ENCODE measurements at places on chromosomes 4 and X.

DNA sequence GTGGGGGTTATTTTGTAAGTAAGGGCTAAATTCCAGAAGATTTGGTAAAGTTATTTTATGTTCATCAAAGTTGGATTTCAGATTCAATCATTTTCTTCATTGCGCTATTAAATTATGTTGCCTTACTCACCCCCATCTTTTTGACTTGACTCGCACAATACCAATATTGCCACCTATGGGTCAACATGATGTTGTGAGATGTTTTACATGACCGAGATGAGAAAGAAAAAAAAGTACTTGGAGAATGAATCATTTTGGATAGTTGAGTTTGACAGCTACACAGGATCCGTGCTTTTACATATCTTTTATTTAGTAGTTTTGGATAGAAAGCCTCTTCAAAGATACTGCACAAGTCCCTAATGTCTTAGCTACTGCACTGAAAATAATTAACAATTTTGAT lies 224.2 kb upstream of the EMCN start:
- DNase-seq: peak; percentile 54

- DNase-seq: no peak
Measured at GRCh38 chrX:119251386-119251785, 15.3 kb downstream of the PGRMC1 start.

DNA sequence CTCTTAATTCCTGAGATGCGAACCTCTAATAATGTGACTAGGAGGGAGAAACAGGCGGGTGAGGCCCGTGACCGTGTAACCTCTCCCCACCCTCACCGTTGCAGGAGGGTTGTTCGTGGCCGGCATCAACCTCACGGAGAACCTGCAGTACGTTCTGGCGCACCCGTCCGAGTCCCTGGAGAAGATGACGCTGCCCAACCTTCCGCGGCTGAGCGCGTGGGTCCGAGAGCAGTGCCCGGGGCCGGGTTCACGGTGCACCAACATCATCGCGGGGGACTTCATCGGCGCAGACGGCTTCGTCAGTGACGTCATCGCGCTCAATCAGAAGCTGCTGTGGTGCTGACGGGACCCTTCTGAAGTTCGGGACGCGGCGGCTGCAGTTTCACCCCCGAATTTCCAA lies 17.8 kb downstream of the PLCXD1 start:
- DNase-seq: no peak

- DNase-seq: peak; percentile 80
Measured at GRCh38 chrX:17567187-17567586, 170.1 kb upstream of the SCML1 start.

DNA sequence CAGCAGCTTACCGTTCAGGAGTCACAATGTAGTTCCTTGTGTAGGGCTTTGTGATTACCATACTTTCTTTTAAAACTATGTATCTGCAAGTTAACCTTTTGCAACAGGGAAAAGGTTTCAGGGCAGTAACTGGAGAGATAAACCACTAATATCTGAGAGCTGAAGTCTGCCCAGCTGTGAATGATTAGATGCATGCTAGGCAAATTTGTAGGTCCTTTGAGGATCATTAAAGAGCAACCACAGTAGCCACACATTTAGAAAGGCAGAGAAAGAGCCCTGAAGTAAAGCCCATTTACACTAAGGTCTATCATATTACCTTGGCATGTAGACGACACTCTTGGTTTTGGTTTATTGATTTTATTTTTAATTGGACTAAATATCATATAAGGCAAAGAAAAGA lies 60.0 kb downstream of the ATP8A1 start:
- DNase-seq: no peak

DNA sequence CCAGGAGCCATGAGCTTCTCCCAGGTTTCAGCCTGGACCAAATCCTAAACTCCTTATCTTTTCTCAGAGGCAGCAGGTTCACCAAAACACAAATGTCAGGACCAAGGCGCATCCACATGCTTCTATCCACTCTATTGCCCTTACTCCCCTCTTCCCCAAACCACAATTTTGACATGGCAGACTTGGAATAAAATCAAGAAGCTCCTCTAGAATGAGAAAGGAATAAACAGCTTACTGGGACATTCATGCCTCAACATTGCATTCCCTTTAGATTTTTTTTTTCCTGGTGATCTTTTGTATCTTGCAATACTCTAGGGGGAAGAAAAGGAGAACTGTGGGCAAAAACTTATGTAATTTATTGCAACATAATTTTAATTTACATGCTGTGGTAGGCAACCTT lies 119.1 kb downstream of the TSPAN5 start:
- no peak for DNase-seq

GRCh38 chrX:40090961-40091360 lies 6.8 kb downstream of the BCOR start:
- DNase-seq: no peak

DNA sequence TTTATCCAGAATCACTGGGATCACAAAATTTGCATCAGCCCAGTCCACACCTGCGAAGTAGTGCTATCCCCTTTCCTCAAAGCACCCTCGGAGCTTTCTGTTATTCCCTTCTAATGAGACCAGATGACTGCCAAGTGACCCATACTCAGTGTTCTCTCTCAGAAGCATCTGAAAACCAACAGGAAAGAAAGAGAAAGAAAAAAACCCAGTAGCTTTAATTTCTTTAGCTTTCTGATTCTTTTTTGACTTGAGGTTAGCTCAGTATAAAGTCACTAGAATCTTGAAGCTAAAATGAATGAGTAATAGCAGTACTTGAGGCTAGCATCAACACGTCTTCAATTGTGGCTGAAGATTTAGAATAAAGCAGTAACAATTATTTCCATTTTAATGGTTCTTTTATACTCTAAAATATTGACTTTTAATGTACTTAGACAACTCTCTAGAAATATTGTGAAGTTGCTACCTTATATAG lies 124.4 kb downstream of the ANK2 start:
- DNase-seq: no peak

GRCh38 chr4:186946682-186947294 lies 223.1 kb upstream of the FAT1 start:
- DNase-seq: peak; percentile 77

DNA sequence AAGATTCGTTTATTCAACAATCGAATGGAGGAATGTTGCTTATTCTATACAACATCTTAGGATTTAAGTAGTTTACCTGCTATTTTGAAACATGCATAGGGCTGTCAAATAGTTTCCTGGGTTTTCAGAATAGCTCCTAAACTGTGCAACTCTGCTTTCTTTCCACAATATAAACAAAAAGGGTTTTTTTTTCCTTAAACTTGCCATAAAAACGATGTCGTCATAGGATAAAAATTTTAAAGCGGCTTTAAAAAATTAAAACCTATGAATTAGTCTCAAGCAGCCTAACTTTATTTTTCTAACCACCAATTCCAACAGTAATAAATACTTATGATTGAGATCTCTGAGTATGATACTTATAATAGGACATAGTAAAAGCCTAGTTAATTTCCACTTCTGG lies 21.6 kb upstream of the STIM2 start:
- no peak for DNase-seq

GRCh38 chr4:188374871-188375270 lies 235.6 kb downstream of the TRIML1 start:
- no peak for DNase-seq

DNA sequence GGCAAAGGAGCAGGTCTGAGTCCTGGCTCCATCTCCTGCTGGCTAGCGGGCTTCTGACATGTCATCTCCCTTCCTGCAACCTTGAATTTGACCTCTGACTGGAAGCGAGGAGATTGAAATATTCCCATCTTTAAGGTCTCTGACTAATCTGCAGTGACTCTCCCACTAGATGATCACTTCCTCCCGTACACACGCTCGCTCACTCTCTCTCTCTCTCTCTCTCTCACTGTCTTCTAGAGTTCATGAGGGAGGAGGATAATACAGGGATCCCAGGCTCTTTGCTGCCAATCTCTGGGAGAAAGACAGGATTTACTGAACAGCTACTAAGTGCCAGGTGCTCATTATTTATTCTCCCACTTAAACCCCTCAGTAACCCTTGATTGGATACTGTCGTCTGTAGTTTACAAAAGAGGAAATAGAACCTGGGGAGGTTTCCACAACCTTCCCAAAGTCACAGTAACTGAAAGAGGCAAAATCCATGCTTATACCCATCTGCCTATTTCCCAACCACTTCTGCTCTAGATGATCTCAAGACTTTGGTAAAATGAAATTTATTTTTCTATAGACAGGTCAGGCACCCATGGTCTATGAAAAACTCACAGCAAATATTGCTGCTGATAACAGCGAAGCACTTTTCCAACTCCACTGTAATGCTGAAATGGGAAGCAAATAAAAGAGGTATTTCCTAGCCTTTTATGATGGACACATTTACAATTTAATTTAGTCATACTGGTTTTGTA lies 193.5 kb upstream of the C1QTNF7 start:
- peak; percentile 35 for DNase-seq
